ENCODE measurements at places on chromosomes 16 and 17.

GRCh38 chr16:89135971-89136765, 35.4 kb upstream of the CDH15 start:
- DNase-seq = no peak

- DNase-seq = peak; percentile 88
Measured at GRCh38 chr17:36722121-36722902, 120.9 kb downstream of the MRM1 start.

DNA sequence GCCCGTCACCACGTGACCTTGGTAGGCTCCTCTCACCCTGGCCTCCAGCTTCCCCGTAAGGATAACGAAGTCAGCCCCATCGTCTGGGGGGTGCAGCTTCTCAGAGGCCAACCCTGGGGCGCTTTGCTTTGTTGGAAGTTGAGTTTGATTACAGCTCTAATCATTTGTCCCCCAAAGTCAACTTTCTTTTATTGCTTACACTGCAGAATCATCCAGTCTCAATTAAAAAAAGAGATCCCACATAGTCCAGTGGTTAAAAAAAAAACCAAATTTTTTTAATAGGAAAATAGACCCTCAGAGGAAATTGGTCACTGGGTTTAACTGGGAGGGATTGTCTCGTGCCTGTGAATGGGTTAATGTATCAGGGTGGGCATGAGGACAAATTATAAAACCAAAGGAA, 7.8 kb upstream of the GPRC5C start:
- DNase-seq = no peak

DNA sequence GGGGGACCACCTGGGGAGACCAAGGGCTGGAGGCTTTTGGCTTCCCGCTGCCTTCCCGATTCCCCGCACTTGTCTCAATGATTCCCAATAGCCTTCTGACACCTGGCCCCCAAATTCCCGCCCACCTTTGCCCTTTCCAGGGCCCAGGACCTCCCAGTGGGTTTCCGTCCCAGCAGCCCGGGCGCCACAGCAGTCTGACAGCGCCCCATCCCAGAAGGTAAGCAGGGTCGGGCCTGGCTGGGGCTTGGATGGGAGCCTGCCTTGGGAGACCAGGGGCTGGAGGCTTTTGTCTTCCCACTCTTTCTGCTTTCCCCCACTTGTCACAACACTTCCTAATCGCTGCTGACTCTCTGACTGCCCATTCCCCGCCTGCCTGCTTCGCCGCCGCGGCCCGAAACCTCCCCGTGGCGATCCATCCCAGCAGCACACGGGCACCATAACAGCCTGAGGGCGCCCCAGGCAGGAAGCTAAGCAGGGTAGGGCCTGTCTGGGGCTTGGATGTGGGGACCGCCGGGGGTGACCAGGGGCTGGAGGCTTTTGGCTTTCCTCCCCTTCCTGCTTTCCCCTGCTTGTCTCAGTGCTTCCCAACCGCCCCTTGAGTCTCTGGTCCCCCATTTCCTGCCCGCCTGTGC, 2289.3 kb downstream of the TP53TG3F start:
- DNase-seq = no peak

GRCh38 chr16:61654962-61655361, 381.3 kb downstream of the CDH8 start:
- no peak for DNase-seq

- peak; percentile 22 for DNase-seq
Measured at GRCh38 chr17:17042851-17043460, 699 bp downstream of the MPRIP start.

DNA sequence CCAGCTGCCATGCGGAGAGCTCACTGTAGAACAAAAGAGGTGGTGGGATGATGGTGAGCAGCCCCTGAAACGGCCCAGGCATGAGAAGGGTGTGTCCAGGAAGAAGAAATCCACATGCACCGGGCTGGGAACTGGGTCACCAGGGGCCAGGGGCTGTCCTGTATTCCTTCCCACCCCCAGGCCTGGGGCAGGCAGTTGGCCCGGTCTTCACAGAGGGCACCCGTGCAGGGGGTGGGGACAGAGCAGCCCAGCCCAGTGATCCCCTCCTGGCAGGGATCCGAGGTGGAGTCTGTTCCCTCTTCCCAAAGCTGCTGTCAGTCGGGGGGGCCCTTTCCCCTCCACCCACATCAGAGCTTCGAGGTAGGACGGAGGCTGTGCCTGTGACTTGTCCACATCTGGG, 9.2 kb downstream of the HS3ST6 start:
- DNase-seq = no peak

- no peak for DNase-seq
Measured at GRCh38 chr17:36104701-36105181, 1.1 kb downstream of the CCL4 start.

DNA sequence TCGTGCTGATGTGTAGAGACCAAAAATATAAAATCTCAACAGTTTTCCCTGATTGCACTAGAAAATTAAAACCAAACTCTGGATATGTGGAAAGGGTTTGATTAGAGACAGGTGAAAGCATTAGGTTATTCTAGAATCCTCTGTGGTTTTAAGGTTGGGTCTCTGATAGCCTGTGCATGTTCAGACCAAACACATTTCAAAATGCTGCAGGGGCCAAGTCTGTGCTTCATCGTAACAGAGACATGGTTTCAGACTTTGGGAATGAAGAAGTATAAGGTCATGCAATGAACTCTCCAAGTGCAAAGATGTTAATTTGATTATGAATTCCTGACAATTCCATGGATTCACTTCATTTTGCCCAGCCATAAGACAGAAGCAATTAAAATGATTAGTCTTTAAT, 261.0 kb upstream of the KCNJ16 start:
- DNase-seq = no peak

DNA sequence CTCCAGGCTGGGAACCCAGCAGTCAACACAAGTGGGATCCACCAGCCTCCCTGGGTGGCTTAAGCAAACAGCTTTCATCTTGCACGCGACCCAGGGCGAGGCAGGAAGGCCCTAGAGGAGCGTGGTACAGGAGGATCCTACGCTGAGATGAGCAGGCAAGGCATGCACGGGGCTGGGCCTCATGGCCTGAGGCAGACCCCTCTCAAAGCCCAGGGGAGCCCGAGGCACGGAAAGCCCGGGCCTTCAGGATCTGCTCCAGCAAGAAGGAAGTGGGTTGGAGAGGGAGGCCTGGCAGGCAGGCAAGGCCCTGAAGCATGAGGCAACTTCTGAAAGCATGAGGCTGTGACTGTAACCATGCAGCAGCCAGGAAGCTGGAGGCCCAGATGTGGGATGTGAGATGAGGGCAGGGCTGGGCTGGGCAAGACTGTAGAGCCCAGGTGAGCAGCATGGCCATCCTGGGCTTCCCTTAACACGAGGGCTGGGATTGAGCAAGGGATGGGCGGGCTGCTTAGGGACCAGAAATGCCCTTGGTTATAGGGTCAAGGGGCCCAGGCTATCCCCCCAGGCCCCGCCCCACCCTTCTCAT, 338.7 kb downstream of the C16orf95 start:
- no peak for DNase-seq

DNA sequence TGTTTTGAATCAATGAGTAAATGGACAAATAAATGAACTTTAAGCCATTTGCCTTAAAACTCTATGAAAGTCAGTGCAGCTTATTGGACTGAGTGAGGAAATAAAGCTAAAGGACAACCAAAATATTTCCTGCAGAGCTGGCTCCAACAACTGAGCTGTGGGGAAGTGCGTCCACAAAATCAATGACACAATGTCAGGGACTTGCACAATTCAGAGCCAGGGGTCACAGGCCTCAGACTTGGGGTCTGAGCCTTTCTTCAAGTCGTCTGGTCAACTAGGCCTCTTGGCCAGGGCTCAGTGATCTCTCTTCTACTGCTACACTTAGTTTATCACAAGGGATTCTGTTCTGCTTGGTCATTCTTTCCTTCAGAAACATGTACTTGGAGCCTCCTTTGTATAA, 26.2 kb upstream of the RHBDL3 start:
- no peak for DNase-seq

- DNase-seq = no peak
Measured at GRCh38 chr17:17063546-17064122, 21.4 kb downstream of the MPRIP start.

- DNase-seq = no peak
Measured at GRCh38 chr16:29906520-29907244, 6.4 kb downstream of the ASPHD1 start.

- peak; percentile 43 for DNase-seq
Measured at GRCh38 chr16:1188432-1189189, 35.7 kb downstream of the CACNA1H start.

GRCh38 chr17:57924677-57925076, 30.5 kb downstream of the CUEDC1 start:
- DNase-seq = no peak

- DNase-seq = no peak
Measured at GRCh38 chr16:73743665-73744496, 552.7 kb upstream of the PSMD7 start.

- no peak for DNase-seq
Measured at GRCh38 chr17:77610518-77610893, 348.0 kb upstream of the TNRC6C start.

Measured in activated CD4-positive, alpha-beta T cell treated with anti-CD3 and anti-CD28 coated beads, Interleukin-2, Interleukin-6, amounts not matched to agents 100 ng/mL and 50 ng/mL, durations not matched to agents 16 hours and 8 hours (primary cell).